ENCODE measurements at places on chromosomes 2 and 18.

GRCh38 chr2:67412424-67412823, 15.3 kb downstream of the ETAA1 start:
- DNase-seq, result no peak

- DNase-seq, result no peak
Measured at GRCh38 chr2:162113088-162113775, 38.8 kb downstream of the GCG start.

GRCh38 chr2:54371460-54372065, 84.6 kb upstream of the SPTBN1 start:
- DNase-seq, result no peak

DNA sequence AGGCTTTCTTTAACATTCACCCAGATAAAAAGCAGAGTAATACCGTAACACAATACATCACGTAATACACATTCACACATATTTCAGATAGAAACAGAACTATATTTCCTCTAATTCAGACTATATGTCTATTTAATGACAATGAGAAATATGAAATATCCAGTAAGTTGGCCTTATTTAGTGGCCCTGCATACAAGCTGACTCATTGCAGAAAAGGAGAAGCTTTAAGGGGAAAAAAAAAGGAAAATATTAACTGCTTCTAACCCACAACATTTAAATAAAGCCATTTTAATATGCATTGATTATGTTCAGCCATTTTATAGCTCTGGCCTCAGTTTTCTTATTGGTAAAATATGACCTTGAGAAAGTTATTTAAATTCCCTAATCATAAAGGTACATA, 94.8 kb downstream of the PPP1R1C start:
- no peak for DNase-seq

GRCh38 chr18:71116535-71116934, 827.7 kb downstream of the SOCS6 start:
- DNase-seq, result no peak

GRCh38 chr2:8172661-8173060, 509.2 kb upstream of the ID2 start:
- no peak for DNase-seq

DNA sequence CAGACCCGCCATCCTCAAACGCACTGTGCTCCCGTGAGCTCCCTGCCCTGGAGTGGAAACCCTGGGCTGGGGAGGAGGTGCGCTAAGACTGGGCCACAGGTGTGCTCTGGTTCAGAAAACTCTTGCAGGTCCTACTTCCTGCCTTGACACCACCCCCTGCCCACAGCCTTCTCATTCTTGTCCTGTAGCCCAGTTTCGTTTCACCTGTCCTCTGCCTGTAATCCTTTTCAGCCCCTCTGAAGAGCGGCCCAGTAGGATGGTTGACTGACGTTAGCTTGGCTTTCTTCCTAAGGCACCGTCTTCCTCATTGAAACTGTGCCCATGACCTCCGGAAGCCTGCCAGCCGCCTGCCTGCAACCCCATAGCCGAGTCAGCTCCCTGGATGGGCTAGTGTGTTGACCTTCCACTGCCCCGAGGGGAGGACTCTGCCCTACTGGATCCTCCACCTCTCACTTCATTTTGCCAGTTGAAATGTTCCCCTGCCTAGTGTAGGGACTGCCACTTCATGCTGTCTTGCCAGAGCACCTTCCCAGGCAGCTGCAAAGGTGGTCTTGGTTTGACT, 116.9 kb downstream of the AGAP1 start:
- no peak for DNase-seq

DNA sequence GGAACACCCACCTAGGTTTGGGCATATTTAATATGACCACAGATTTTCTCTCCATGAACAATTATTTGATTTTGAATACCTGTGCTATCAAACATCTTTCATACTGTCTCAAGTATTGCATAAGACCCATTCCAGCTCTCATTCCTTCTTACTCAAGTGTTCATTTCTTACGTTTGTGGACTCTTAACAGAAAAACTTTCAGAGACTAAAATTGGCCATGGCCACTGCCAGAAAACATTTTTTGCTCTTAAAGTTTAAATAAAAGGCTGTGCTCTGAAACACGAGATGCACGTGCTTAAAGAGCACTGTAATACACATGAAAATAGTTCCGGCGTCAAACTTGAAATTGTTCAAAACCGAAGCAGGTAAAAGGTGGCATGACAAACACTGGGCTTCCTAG, 89.3 kb downstream of the LIMS1 start:
- DNase-seq, result no peak

DNA sequence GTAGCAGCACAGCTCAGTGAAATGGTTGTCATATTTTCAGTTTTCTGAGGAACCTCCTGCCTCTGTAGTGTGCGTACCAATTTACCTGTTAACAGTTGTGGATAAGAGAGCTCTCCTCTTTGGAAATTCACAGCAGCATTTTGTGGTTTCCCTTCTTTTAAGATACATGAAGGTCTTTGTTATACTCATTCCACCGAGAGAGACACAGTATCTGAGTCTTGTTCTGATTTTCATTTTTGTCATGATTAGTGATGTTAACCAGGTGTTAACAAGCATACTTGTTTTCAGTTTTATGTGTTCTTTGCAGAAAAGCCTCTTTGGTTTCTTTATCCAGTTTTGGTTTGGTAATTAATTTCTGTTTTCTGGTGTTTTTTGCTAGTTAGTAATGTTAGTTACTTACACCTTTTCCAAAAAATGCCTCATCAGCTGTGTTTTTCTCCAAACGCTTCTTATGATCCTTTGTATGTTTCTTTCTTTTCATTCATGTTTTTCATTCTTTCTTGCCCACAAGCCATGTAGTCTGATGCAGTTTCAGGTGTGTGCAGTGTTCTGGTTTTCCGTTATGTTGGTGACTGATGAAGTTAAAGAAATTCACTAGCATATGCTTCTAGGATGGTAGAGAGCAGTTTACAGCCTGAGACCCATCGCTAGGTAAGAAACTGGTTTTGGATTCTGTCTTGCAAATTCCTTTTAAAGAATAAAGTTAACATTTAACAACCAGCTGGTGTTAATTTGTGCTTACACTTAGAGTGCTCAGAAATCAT, 30.1 kb downstream of the CCDC74A start:
- DNase-seq, result no peak

DNA sequence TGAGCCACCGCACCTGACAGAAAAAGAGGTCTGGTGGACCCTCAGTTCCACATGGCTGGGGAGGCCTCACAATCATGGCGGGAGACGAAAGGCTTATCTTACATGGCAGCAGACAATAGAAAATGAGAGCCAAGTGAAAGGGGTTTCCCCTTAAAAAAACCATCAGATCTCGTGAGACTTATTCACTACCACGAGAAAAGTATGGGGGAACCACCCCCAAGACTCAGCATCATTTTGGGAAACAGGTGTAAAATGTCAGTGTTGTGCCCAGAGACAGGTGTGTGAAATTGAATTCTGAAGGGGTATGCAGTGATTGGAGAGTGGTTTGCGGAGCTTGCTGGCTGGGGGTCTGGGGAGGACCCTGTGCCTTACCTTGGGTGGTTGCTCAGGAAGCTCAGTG, 4.6 kb upstream of the D2HGDH start:
- DNase-seq, result no peak

GRCh38 chr2:96157649-96158553, 12.7 kb upstream of the DUSP2 start:
- DNase-seq, result no peak

DNA sequence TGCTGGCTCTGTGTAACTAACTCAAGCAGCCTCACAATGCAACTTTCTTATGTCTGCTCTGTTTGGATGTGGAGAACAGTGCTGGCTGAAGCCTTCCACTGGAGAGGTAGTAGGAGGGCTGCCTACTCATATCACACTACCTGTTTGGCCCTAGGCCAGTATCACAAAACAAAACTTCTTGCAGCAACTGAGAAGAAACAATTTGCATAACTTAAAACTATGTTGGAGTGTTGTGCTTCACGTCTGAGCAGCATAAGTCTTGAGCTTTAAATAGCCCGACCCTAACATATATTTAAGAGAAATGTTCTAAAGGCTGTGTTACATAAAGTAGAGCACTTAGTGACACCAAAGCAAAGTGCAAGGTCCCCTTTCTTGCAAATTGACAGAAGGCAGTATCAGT, 204.9 kb upstream of the ACVR2A start:
- DNase-seq, result no peak

- no peak for DNase-seq
Measured at GRCh38 chr18:24868311-24868710, 407.9 kb downstream of the HRH4 start.

DNA sequence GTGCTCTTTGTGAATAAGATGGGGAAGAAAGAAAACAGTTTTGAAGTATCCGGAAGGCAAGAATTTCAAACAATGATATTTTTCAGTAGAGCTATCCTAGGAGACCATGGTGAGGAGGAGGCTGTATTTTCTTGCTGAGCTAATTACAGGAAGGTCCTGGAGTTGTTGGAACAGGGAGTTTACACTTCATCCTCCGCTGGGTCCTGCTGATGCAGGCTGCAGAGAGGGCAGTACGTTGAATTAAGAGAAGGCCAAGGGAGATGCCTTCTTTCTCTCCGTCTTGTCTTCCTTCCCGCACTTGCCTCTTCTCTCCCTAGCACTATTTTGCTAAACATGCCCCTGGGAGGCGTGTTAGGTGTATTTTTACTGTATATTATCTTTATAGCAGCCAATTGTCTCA, 60.0 kb upstream of the EDAR start:
- DNase-seq, result no peak

- DNase-seq, result no peak
Measured at GRCh38 chr2:109467701-109468100, 146.1 kb downstream of the SEPTIN10 start.

DNA sequence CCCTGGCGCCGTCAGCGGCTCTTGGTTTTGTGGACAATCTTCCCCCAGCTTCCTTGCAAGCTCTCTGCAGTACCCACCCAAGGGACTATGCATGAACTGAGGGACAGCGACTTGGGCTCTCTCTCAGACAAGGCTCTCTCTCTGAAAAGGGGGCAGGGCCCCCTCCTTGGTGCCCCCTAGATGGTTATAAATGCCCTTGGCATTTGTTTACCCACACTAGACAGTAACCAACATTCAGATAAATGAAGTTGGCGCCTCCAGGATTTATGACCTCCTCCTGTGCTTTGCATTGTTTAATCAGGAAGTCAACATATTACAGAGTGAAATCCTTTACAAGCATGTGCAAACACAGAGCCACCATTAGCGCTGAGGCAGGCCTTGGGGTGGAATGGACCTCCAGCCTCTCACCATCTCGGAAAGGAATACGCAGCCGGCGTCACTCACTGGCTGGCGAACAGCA, 547.4 kb upstream of the ID2 start:
- no peak for DNase-seq

GRCh38 chr18:7038330-7038851, 79.2 kb downstream of the LAMA1 start:
- peak; percentile 83 for DNase-seq

DNA sequence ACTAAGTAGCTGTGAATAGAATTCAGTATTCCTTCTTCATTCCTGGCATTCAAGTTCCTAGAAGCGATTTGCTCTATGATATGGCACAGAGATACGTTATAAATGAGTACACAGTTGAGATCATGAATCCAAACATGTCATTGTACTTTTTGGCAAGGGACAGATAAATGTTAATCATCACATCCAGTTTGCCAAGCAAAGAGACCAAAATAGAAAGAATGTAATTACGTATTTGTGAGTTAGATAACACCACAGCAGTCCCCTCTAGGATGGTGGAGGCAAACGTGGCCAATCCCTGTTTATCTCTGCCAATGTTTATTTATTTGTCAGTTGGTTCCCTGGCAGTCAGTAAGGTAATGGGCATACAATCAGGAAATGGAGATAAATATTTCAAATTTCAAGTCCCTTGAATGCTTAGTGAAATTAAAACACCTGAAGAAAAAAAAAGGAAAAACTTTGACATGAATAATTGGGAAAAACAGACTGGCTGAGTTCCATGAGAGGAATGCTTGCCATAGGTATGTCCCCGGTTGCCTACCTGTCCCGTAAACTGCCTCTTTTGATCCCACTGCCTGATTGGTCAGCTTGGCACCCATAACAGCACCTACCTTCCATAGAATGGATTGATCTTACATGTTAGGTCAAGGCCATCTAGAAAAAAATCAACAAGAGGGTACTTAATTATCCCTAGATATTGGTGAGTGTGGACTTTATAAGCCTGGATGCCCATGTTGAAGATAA, 451.1 kb upstream of the NETO1 start:
- no peak for DNase-seq

- DNase-seq, result peak; percentile 81
Measured at GRCh38 chr2:33475224-33476130, 972 bp upstream of the RASGRP3 start.

- DNase-seq, result no peak
Measured at GRCh38 chr2:85862426-85862825, 26.4 kb downstream of the ST3GAL5 start.

DNA sequence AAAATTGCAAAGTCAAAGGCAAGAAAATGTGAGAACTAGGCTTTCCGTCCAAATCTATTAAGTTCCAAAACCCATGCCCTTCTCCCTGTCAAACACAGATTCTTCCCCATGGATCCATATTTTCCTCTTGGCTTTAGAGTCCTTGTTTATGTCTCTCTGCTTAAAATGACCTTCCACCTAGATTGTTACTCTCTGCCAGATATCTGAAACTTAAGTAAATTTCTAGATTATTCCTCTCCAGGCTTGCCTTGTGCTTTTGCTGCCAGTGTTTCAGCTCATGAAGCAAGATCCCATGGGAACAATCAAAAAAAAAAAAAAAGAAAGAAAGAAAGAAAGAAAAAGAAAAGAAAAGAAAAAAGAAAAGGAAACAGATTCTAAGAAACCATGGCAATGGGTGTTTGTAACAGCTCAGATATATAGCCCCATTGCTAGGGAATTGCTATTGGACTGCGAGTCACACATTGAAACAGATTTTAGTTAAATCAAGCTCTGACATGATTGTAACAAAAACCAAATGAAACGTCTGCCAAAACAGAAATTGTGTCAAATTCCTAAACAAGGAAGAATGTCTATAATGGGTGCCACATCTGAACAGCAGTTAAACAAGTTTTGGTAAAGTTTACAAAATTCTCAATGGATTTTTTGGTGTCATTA, 660.7 kb upstream of the CNTNAP5 start:
- DNase-seq, result no peak

- DNase-seq, result no peak
Measured at GRCh38 chr18:12703664-12704063, 822 bp downstream of the PSMG2 start.

- DNase-seq, result no peak
Measured at GRCh38 chr2:21396252-21396651, 272.5 kb downstream of the TDRD15 start.

- DNase-seq, result no peak
Measured at GRCh38 chr2:172299741-172300140, 127.6 kb upstream of the ITGA6 start.

- DNase-seq, result no peak
Measured at GRCh38 chr2:39898934-39899333, 119.9 kb upstream of the THUMPD2 start.
